Activated naive CD4-positive, alpha-beta T cell (primary cell): ENCODE measurements at places on chromosomes 2 and 18.

DNA sequence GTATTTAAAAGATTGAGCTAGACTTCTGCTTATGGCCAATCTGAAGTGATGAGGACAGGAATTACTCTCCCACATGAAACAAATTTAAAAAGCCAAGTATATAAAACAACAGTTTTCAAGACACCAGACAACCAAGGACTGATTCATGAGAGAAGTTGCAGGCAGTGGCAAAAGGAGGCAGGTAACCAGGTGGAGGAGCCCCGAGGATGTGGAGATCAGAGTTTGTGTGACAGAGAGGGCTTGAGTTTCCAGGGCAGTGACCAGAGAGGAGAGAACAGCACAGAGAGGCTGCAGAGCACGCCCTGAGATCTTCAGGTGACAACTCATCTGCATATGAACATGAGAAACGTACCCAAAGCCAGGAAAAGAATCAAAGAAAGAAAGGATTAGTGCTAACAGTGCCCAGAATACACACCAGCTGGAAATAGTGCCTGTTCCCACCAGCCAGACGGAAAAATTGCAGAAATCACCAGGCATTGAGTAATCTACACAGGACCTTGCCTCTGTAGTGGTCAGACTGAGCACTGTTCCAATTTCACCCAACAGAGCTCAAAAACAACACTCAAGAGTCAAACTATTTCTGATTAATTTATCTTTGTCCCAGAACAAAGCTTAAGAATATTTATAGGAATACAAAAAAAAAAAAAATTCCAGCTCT lies 173.1 kb downstream of the SEPTIN10 start:
- DNase-seq = no peak

DNA sequence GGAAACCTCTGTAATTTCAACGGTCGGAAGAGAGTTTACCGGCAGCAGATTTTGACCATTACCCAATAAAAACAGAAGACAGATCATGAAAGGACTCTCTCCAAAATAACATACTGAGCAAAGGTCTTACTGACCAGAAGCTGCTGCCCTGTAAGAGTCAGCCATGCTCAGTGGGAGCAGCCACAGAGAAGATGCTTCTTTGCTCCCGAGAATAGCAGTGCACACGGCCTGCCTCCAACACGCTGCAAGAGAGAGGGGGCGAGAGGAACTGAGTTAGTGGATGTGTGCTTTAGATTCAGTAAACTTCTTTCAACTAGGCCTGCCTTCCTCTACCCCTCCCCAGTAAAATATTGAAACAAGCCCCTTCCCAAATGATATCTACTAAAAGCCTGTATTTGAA lies 103.7 kb downstream of the NCK2 start:
- DNase-seq = no peak

GRCh38 chr18:74278058-74278457 lies 13.7 kb downstream of the CYB5A start:
- no peak for DNase-seq

DNA sequence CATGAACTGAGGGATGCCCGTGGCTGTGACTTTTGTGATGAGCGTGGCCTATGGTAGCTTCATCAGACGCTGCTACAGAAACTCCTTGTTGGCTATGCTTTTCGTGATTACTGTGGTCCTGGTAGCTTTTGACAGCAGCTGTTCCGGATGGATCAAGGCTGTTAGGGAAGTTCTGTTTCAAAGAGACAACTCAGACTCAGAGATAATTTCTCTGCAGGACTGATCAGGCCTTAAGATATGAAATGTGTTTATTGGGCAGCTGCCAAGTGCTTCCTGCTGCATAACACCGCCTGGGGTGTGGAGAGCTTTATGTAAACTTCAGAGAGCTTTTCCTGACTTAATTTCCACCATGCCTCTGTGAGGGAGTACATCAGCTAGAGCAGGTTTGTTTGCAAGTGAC lies 243.8 kb downstream of the TSN start:
- DNase-seq = no peak

DNA sequence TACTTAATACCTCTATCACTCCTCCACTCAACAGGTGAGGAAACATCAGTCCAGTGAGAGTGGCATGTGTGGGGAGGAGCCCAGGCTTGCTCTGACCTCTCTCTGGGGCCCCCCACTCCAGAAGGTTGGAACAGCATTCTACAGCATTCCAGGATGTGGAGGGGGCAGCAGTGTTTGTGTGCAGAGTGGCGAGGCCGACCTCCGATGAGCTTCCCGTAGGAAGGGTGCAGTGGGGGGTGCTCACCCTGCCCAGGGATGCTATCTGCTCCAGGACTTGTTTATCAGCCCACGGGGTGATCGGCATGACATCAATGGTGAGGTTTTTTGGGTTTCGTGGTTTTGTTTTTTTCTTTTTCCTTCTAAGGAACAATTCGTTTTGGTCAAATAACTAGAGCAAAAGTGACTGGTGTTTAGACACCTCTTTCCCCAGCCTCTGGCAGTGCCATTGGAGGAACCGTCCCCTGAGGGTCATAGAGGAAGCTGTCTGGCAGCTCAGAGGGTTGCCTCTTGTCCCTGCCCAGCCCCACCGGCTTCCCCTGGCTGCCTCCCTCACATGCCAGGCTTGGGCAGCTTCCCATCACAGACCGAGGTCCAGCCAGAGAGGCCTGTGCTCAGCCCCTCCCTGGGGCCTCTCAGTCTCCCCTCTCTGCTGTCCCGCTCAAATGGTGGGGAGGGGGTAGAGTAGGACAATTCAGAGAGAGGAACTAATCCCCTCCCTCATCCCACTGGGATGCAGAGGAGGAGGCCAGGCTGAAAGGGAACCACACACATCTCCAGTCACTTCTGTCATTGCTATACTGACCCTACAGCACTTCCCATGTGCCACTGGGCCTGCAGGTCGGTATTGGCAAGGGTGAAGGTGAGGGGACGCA lies 96.5 kb downstream of the ZFP36L2 start:
- no peak for DNase-seq

GRCh38 chr2:73172963-73173362 lies 29.4 kb upstream of the NOTO start:
- no peak for DNase-seq

GRCh38 chr18:9867071-9867594 lies 18.6 kb upstream of the TXNDC2 start:
- no peak for DNase-seq

DNA sequence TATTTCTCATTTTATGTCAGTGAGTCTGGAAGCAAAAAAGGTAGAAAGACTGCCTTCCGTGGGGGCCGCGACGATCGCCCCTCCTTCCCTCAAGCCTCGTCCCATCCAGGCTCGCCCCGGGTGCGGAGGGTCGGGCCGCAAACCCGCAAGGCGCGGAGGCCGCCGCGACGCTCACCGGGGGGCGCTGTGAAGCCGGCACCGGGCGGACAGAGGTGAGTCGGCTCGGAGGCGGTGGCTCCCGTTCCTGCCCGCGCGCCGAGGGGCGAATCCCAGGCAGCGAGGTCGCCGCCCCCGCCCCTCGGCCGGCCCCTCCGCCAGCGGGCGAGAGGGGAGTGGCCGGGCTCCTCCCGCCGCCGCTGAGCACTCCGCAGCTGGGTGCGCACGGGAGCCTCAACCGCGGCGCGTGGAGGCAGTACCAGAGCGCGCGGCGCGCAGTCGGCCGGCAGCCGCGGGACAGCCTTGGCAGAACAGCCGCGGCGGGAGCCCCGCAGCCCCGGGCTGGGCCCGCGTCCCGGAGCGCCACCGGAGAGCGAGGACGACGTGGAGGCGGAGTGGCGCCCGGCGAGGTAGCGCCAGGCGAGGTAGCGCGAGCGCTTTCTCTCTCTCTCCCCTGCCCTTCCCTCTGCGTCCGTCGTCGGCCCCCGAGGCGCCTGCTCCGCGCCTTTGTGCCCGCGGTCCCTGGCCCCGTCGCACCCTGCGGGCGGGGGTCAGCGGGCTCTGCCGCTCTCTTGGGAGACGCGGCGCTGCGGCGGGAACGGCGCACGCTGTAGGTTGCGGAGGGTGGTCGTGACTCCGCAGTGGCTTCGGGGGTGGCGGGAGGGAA lies at the start of gene MYO1B:
Gene MYO1B (plus strand): TSS at position 359 of the 823 bp plus-strand sequence. CDS start 31,492 bp downstream, outside the sequence.
- peak; percentile 5 for DNase-seq

DNA sequence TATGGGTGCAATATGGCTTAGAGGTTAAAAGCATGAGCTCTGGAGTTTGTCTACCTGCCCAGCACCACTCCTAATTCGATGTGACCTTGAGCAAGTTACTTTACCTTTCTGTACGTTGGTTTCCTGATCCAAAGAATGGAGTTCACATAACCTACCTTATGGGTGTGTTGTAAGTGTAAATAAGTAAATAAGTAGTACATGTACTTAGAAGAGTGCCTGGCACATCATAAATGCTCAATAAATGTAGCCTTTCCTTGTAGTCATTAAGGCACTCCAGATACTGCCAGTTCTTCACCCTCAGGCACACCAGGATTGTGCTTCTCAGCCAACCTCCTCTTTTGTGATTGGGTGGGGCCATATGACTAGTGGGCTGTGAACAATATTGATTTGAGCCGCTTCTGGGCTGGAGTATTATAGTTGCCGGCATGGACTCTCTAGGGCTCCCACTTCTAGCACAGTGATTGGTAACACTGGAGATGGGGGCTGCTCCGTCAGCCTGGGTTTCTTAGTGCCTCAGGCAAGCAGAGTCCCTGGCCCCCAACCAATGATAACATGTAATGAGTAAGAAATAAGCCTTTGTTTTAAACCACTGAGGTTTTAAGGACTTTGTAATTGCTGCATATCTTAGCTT lies 101.7 kb upstream of the NOSTRIN start:
- DNase-seq = no peak

DNA sequence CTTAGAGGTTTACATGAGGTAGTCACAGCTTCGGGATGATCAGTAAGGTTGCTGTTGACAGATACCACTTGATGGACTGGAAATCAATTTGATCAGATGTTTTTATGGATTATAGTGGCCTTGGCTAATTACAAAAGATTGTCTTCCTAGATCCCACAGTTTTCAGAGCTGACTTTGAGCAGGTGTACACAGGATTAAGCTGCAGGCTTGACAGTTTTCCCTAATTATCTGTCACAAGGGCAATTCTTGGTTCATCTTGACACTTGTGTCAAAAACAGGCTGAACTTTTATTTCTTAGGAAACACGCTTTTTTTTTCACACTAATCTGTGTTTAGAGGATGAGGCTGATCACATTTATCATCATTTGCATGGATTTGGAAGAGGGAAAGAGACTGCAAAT lies 824.0 kb upstream of the PIK3C3 start:
- no peak for DNase-seq

DNA sequence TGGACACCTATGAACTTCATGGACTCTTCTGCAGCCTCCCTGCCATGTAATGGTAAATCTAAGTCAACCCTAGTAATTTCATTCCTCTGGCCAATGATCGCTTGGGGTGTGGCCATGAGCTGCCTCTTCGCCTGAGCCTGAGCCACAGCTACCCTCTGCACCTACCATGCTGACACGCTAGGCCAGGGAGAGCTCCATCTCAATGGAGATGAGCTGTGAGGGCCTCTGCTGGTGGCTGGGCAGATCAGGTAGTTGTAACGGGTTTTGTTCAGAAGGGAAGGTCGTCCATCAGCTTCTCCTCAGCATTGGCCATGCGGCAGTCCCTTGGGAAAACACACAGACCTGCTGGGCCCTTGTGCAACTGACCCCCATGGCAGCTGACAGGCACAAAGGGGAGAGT lies 24.4 kb downstream of the MPHOSPH10 start:
- no peak for DNase-seq

- no peak for DNase-seq
These were observed 2.6 kb upstream of the ACAA2 start for GRCh38 chr18:49815927-49816326.

- no peak for DNase-seq
These were observed 69.3 kb downstream of the GLI2 start for GRCh38 chr2:120805011-120805410.

DNA sequence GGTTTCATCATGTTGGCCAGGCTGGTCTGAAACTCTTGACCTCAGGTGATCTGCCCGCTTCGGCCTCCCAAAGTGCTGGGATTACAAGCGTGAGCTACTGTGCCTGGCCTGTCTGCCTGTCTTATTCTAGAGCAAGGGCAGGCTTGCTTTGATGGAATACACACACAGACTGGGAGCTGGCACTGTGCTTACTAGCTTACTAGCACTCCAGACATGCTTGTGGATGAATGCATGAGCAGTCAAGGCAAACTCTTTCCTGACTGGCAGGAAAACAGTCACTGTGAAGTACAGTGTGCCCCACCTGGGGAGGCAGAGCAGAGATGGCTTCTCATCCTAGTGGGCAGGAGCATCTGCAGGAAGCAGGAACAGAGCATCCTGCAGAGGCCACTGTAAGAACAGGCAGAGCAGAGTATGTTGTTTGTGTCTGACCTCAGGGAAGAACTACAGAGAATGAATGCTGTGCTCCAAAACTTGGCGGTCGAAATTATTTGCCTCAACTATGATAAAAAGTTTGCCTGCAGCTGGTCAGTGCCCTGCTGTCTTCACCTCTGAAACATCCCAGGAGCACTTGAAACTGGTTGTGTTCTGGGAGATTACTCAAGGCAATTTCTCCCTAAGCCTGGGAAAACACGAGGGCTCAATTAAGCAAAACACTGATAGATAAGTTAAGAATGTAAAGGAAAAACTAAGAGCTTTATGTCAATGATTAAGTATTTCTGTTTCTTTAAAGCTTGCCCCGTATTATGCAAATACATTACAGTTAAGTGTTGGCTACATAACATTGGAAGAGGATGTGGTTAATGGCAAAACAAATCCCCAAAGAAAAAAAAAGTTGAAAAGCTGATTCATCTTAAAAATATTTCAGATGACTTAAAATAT lies 102.4 kb downstream of the VAPA start:
- no peak for DNase-seq

DNA sequence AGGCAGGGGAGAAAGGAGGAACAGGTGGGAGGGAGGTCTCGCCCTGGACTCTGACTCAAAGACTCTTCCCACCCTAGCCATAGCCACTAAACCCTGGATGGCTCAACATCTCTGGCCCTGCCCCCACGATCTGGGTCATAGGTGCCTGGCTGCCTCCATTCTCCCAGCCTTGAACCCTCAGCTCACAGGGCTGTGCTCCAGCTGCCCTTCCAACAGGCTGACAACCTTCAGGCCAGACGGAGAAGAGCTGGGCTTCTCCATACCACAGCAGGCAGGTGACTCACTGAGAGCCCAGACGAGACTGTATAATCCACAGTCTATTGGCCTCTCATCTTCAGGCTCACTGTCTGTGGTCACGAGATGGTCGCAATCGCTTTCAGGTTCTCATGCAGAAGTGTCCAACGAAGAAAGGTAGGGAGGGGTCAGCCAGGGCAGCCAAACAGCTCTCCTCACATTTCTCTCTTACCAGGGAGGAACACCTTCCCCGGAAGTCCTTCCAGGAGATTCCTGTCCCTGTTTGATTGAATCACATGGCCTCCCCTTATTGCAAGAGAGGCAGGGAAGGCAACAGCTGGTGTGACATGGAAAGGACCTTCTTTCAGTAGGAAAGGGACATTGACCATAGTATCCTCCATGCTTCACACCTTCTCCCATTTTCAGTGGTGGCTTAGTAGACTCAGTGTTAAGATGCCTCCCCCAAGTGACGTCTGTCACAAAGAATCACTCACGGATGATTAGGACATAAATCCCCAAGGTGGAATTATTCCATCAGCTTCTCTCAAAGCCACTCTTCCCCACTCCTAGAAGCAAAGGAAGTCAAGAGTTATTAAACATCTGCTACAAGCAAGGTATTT lies 100.1 kb downstream of the MRO start:
- DNase-seq = no peak

DNA sequence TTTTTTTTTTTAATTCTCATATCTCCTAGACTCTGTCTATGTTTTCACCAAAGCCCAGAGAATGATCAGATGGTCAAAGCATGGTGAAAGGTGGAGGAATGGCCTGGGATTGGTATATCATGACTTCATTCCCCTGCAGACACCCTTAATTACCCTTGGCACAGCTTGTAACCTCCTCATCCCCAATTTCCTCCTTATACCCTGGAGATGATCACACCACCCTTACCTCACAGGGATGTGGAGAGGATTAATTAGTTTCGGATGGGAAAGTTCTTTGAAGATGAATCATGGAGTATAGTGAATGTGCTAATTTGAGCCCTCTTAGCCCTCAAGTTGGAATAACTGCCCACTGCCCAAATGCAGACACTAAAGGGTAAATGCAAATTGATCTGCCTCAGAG lies 138.0 kb upstream of the LYPD6 start:
- no peak for DNase-seq
